ENCODE measurements at places on chromosomes 6 and 20. TPM values are rescaled to one million over a fixed set of nuclear protein-coding genes. Genes with fewer than 3 reads are reported as not detected.

GRCh38 chr20:49037962-49038387 is 8.1 kb upstream of the CSE1L start:
- DNase-seq: no peak

- DNase-seq: no peak
These were observed 75.3 kb downstream of the SRC start for GRCh38 chr20:37421060-37421905.

DNA sequence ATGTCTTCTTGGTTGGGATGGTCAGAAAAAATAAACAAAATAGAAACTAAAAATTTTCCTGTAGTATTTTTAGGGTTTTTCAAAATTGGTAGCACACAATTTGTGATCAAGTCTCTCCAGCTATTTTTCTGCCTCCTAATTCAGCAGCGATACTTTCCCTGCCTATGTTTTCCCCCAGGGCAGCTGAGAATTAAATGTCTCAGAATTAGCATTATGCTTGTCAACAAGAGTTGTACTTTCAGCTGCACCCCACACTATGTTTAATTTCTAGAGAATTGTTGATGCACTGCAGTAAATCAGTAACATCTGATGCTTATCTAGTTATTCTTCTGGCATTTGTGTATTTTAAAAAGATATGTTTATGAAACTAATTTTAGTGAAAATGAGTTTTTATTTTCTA is 34.2 kb upstream of the ZNF337 start:
- no peak for DNase-seq

DNA sequence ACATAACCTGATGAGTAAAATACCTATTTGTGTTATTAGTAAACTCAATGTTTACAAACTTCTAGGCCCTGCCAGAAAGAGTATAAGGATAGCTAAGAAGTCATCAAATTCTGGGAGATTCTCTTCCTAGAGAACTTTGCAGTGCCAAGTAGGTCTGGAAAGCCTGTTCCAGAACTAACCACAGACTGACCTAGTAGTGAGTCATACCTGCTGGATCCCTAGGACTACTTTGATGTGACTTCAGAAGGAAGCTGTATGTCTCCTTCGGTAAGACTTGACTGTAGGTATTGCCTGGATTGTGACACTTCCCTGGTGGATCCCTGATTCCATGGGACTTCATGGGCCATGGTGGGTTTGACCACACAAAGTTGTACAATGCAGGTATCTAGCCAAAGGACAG is 131.7 kb downstream of the DNAH8 start:
- DNase-seq: no peak

DNA sequence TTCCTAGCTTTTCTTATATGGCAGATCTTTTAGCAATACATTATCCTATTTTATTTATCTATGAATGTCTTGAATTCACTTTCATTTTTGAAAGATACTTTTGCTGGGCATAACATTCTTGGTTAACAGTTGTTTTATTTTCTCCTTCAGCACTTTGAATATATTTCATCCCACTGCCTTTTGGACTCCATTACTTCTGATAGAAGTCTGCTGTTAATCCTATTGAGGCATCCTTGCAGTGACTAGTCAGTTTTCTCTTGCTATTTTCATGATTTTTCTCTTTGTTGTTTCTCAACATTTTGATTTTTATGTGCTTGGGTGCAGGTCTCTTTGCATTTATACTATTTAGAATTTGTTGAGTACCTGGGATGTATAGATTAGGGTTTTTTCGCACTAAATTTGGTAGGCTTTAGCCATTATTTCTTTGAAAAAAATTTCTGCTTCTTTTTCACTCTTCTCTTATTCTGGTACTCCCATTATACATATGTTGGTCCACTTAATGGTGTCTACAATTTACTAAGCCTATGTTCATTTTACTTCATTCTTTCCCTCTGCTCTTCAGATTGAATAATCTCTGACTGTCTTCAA is 53.2 kb downstream of the PHACTR3 start:
- no peak for DNase-seq

The MCCD1 gene
- not detected for total RNA-seq

Data from sigmoid colon (tissue), 7 donors.